Psoas muscle (tissue), 8 donors: ENCODE measurements at places on chromosomes 2 and 18.

DNA sequence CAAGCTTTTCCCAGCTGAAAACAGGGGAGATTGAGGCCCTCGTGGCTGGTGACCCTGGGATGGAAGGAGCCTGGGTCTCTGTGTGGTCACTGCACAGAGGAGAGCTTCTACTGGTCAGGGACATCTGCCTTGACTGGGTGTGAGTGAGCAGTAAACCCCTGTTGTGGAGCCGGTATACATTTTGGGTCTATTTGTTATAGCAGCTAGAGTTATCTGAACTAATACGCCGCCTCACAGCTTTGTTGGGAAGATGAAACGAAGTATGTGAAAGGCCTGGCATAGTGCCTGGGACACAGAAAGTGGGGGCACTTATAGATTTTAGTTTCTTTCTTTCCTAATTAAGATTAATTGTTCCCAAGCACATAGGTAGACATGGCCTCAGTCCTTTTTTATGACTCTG, 72.2 kb upstream of the HPCAL1 start:
- DNase-seq, result no peak

DNA sequence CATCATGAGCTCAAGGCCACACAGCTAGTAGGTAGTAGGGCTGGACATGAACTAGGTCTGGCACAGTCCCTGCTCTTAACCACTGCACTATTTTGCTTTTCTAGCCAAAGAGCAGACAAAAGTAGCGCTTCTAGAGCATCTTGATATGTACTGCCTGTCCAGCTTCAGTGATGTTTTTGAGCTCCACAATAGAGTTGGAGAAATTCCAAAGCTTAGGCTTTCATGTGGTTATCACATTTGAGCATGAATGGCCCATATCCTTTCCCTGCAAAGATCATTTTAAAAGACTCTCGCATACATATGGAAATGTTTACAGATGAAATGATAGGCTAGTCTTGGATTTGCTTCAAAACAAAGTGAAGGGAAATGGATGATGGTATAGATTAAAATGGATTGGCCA, 128.7 kb downstream of the MAP3K20 start:
- DNase-seq, result no peak

DNA sequence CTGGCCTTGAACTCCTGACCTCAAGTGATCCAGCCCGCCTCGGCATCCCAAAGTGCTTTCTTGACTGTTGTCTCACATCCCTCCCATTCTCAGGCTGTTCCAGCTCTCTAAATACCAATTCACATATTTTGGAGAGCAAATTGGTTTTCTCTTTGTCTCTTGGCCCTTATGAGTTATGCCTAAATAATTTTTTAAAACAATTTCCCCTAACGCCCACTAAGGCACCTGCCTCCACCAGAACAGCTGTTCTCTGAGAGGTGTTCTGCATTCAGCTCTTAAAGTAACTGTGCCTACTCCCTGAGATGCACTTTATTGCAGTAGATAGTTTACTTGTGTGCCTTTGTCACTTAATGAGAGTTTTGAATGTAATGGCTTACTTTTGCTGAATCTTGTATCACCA, 6.9 kb downstream of the CCDC195 start:
- DNase-seq, result no peak

- DNase-seq, result peak; percentile 84
These were observed 9.8 kb upstream of the RAB17 start for GRCh38 chr2:237600205-237600846.

DNA sequence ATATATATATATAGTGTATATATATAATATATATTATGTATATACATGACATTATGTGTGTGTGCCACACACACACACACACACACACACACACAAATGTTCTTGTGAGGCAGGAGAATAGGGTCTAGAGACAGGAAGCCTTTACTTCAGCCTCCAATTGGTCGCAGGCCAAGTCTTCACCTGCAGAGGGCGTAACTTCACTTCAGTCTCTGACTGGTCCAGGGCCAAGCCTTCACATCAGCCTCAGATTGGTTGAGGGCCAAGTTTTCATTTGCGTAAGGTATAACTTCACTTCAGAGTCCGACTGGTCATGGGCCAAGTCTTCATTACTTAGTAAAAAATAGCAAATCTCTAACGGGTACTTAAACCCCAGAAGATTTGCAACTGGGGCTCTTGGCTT, 13.2 kb upstream of the SS18 start:
- DNase-seq, result no peak

DNA sequence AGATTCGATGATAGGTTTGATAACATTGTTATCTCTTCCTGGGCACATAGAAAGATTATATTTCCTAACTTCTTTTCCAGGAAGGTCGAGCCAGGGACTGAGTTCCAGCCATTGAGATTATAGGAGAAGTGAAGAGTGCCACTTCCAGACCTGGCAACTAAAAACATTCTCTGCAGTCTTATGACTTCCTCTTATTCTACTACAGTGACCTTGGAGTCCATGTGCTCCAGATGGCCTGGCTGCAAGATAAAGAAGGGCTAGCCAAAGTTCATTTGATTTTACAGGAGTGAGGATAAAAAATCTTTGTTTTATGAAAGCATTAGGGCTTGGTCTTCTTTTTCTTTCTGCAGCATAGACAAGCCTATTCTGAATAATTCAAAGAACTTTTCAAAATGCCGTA, 363.0 kb downstream of the FSIP2 start:
- no peak for DNase-seq

- no peak for DNase-seq
These were observed 125.6 kb downstream of the TMEM18 start for GRCh38 chr2:551621-552020.
